AG08395 (cell line): ENCODE measurements at places on chromosomes 1 and 21.

DNA sequence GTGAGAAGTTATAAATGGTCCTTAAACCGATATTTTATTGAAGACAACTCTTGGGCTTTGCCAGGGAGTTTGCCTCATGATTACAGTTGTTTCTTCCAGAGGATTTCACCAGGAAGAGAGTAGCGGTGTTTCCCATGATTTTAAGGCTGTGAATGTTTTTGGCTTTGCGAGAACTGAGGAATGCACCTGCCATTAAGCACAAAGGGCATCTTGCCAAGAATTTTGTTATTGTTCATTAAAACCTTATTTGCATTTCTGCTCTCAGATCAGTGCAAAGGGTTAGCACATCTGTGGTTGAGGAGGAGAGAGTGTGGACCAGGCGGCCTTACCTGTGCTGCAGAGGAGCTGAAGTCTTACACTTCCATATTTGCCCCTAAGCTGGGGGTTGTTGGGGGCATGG, 13.8 kb downstream of the CNIH3 start:
- DNase-seq, result no peak

GRCh38 chr1:224880593-224881307, 48.7 kb upstream of the DNAH14 start:
- no peak for DNase-seq

GRCh38 chr1:156200044-156200443, 6.1 kb downstream of the SLC25A44 start:
- no peak for DNase-seq

GRCh38 chr1:221708076-221708571, 33.8 kb downstream of the DUSP10 start:
- DNase-seq, result no peak

- DNase-seq, result no peak
These were observed 38.9 kb upstream of the HMCN1 start for GRCh38 chr1:185695299-185695698.

- DNase-seq, result no peak
These were observed 234.9 kb upstream of the VAMP3 start for GRCh38 chr1:7535934-7536878.

DNA sequence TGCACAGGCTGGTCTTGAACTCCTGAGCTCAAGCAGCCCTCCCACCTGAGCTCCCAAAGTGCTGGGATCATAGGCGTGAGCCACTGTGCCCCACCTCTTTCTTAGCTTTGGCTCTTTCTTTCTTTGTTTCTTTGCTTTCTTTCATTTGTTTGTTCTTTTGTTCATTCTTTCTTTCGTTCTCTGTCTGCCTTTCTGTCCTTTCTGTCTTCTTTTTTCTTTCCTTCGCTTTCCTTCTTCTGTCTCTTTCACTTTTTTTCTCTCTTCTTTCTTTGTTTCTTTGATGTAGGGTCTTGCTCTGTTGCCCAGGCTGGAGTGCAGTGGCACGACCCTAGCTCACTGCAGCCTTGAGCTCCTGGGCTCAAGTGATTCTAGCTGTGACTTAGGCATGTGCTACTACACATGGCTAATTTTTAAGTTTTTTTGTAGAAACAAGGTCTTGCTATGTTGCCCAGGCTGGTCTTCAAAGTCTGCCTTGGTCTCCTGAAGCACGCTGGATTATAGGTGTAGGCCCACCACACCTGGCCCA, 18.9 kb downstream of the SOX13 start:
- DNase-seq, result no peak

DNA sequence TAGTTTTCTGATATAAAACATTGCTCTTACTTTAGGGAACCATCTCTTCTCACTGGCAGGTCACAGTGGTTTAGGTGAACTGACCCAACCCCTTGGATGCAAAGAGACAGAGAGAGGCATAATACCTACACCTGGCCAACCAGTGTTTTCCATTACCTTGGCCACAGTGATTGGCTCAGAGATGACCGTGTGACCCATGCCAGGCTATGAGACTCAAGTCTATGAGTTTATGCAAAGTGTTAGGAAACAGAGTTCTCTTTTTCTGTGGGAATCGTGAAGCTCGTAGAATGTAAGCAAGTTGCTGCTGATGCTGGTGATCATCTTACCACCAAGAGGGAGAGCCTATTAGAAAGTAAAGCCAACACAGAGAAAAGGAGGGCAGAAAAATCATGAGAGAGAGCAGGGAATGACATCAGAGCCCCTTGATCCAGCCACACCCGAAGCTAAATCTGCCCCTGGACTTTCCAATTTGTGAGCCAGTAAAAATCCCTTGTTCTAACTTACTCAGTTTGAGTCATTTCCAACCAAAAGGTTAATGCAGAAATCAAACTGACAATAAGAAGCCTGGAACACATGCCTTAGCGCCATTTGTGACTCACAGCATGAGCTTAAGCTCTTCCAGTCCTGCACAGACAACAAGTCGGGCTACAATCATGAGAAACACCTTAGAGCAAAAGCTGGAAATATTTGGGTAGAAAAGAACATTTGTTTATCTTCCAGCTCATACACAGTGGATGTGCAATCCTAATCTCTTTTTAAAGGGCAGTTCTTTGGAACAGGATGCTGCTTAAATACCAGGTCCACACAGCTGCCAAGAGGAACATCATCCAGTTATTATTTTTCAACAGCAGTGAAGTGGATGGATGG, 81.3 kb upstream of the KAZN start:
- DNase-seq, result peak; percentile 77

DNA sequence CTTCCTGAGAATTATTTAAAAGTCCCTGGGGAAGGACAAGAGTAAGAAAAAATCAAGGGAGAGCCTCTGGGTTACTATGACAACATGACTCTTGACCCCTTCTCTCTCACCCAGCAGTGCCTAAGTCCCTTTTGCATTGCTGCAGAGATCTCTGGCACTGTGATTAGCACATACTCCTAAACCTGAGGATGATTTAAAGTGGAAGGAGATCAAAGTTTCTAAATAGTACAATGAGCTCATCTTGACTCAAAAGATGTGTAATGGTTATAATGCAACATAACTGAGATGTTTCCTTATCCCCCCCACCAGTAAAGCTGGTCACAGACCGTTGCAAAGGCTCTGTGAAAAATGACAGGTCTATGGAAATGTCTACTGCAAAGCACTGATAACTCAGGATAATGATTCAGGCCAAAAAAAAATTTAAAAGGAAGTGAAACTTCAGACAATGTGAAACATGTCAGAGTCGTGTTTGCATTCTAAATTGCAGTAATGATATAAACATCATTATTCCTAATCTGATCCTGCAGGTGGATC, 519.2 kb downstream of the KIF26B start:
- peak; percentile 33 for DNase-seq

DNA sequence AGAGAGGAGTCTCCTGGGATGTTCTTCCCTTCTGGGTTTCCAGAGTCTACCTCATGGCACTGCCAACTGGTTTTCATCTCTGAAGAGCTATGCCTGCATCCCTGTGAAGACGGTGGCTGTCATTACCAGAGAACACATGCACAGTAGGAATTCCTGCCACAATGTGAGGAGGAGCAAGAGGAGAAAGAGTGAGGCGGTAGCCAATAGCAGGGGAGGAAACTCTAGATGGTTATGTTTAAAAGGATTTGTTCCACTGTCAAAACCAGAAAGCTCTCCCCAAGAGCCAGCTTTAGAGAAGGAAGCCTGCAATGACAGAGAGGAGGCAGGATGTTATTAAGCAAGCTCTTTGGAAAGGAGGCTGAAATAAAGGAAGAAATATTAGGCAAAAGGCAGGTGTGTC, 12.3 kb downstream of the LMX1A start:
- no peak for DNase-seq

GRCh38 chr1:38022810-38023209, 10.3 kb downstream of the UTP11 start:
- DNase-seq, result no peak

- DNase-seq, result no peak
These were observed 31.6 kb downstream of the HOOK1 start for GRCh38 chr1:59846209-59846894.

GRCh38 chr1:31715087-31715872, 11.5 kb upstream of the COL16A1 start:
- peak; percentile 92 for DNase-seq

- DNase-seq, result peak; percentile 79
These were observed 32.0 kb downstream of the SUSD4 start for GRCh38 chr1:223331929-223332328.

DNA sequence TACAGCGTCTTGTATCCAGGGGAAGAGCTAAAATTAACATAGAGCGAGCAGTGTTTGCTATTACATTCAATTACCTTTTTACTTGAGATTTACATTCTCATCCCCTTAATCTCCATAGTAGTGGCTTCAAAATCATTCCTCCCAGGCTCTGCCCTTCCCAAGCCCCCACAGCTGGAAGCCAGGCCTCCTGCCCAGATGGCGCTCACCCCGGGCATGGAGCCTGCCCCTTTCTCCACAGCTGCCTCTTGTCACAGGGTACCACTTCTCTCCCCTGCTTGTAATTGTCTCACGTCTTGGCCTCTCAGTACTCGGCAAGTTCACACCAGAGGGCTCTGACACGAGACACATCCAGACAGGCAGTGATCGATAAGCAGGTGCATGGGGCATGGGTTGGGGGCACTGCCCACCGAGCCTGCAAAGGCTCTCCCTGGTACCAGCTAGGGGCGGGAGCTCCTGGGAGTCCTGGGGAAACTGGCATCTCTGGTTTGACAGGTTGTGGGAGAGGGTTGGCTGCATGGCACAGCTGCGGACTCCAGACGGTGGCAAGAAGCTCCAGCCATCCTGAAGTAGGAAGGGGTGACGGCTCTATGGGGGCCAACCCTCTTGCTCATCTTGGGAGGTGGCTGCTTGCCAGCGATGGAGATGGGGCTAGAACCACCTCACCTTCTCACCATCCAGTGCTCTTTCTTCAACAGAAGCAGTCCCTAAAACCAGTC, 20.1 kb downstream of the CASZ1 start:
- DNase-seq, result no peak

- no peak for DNase-seq
These were observed 33.7 kb upstream of the LRP8 start for GRCh38 chr1:53361541-53361961.

GRCh38 chr1:18814425-18814824, 45.0 kb downstream of the TAS1R2 start:
- no peak for DNase-seq

GRCh38 chr1:168982778-168983177, 123.7 kb upstream of the ATP1B1 start:
- no peak for DNase-seq

DNA sequence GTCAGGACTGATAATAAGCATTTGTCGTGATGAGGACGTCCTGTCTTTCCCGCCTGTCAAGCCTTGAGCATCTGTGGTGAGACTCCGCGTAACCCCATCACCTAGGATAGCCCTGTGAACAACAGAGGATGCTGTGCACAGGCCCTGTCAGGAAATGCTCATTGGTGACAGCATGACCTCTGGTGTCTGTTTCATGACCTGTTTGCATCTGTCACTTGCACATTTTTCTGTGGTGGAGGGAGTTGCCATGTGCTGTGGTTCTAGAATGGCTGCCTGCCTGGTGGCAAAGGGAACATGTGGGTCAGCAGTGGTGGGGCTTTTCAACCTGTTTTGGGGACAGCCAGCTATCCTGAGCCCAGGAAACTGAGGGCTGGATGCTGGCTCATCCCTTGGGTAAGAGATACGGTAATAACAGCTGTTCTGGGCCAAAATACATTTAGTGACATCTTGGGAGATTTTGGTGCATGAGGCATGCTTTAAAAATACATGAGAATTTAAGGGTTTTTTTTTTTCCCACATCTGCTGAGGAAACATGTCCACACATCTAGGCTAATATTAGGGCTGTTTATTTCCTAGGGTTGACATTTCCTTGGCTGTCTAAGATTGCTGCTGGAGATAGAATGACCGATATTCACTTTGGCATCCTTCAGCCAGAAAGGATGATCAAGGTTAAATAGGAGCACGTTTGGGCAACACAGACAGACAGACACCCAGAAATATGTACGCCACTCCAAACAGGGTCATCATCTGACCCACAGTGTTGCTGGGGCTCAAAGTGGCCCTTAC, 52.9 kb downstream of the KCNC4 start:
- DNase-seq, result no peak

- DNase-seq, result no peak
These were observed 1.2 kb downstream of the PSMG1 start for GRCh38 chr21:39182016-39182415.

DNA sequence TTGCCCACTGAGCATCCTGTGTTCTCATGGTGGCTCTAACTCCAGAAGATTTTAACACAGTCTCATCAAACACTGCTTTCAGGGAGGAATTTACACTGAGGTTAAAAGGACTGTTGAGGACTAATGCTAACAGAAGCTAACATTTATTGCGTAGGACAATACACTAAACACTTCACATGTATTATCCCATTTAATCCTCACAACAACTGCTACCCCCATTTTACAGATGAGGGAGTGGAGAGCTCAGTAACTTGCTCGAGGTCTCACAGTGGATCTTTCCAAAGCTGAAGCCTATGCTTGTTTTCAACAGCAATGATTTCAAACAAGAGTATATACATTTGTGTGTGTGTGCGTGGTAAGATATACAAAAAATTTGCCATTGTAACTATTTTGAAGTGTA, 13.9 kb downstream of the ATF3 start:
- DNase-seq, result no peak
